ENCODE measurements at places on chromosomes 11 and 22. TPM values are rescaled to one million over a fixed set of nuclear protein-coding genes. Genes with fewer than 3 reads are reported as not detected.

GRCh38 chr11:77109236-77110019, 6.8 kb downstream of the OMP start:
- H3K36me3 ChIP-seq = no peaks in the 10 kb centered on the region
- DNase-seq = no peak
- H3K27ac ChIP-seq = no peak overlapping the region
- H3K4me3 ChIP-seq = no peak overlapping the region

GRCh38 chr11:39745401-39745800, 1714.1 kb downstream of the LRRC4C start:
- H3K4me3 ChIP-seq = no peak overlapping the region
- H3K27ac ChIP-seq = no peak overlapping the region
- H3K4me1 ChIP-seq = no peaks in the 10 kb centered on the region
- no peaks in the 10 kb centered on the region for H3K36me3 ChIP-seq
- no peak for DNase-seq

DNA sequence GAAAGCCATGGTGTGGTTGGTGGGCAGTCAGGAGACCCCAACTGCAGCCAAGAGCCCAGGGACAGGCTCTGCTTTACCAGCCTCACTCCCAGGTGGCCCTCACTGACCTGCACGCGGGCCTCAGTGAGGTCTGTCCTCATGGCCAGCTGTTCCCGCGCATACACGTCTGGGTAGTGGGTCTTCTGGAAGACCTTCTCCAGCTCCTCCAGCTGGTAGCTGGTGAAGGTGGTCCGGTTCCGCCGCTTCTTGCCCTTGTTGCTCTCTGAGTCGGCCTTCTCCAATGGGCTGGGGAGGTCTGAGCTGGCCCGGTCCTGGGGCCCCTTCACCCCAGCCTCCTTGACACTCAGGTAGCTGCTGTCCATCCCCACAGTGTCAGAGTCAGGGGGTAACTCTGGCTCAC, 34.7 kb downstream of the ALX4 start:
- DNase-seq = no peak
- no peaks in the 10 kb centered on the region for H3K27me3 ChIP-seq
- no peak overlapping the region for H3K27ac ChIP-seq

- no peak overlapping the region for H3K27ac ChIP-seq
- H3K36me3 ChIP-seq = no peaks in the 10 kb centered on the region
- no peak overlapping the region for H3K4me3 ChIP-seq
- DNase-seq = no peak
- peaks cover 90% of the 10 kb centered on the region for H3K27me3 ChIP-seq
Measured at GRCh38 chr11:31817054-31817620, 6.0 kb upstream of the PAX6 start.

POTEH gene
- polyA plus RNA-seq = not detected

LRRC51 gene
- 1.6 TPM for polyA plus RNA-seq

TMEM45B gene
- 1.7 TPM for polyA plus RNA-seq

TMPRSS5 gene
- not detected for polyA plus RNA-seq
